ENCODE measurements at places on chromosomes 1 and 21. TPM values are rescaled to one million over a fixed set of nuclear protein-coding genes. Genes with fewer than 3 reads are reported as not detected.

The CD53 gene
- 55.6 TPM for total RNA-seq

The MROH9 gene
- total RNA-seq = not detected

- H3K36me3 ChIP-seq = no peaks in the 10 kb centered on the region
- H3K27ac ChIP-seq = no peak overlapping the region
- no peak for DNase-seq
- H3K4me1 ChIP-seq = peaks cover 29% of the 10 kb centered on the region
- H3K27me3 ChIP-seq = no peaks in the 10 kb centered on the region
- peak overlapping the region; percentile 56 for H3K4me3 ChIP-seq
These were observed 34.8 kb downstream of the KCNQ4 start for GRCh38 chr1:40818264-40818961.

DNA sequence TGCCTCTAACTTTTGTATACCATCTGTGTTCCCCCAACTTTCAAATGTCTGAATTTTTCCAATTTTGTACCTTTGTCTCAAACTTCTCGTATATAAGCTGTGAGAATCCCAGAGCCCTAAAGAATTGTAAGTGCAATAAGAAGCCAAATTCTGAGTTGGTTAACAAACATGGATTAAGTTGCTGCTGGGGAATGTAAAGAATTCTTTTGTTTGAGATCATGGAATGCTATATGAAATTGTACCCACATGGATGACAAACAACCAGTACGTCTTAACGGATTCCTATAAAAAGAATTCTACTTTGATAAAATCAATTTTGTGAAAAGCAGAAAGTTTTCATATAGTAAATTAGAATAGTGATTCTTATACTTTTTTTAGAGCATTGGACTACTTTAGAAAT is 72.4 kb upstream of the CYP2J2 start:
- H3K36me3 ChIP-seq = no peaks in the 10 kb centered on the region
- peaks cover 60% of the 10 kb centered on the region for H3K4me1 ChIP-seq
- H3K27me3 ChIP-seq = no peaks in the 10 kb centered on the region
- no peak for DNase-seq
- H3K4me3 ChIP-seq = no peak overlapping the region

- no peak for DNase-seq
- H3K4me1 ChIP-seq = no peaks in the 10 kb centered on the region
- H3K27me3 ChIP-seq = no peaks in the 10 kb centered on the region
- H3K36me3 ChIP-seq = no peaks in the 10 kb centered on the region
- no peak overlapping the region for H3K4me3 ChIP-seq
These were observed 9.7 kb downstream of the LPAR3 start for GRCh38 chr1:84883286-84883685.

The TNFAIP8L2 gene
- total RNA-seq = 3.9 TPM

The CTSE gene
- total RNA-seq = not detected

The CERS2 gene
- total RNA-seq = 102 TPM

- no peak for DNase-seq
- H3K27ac ChIP-seq = peak overlapping the region; percentile 36
These were observed 8.7 kb downstream of the CAPZB start for GRCh38 chr1:19476450-19477190.

The DTL gene
- total RNA-seq = 0.21 TPM

The TNFRSF8 gene
- total RNA-seq = 0.49 TPM

GRCh38 chr1:17120962-17121837 is 1.9 kb upstream of the PADI2 start:
- no peak for DNase-seq
- H3K27me3 ChIP-seq = peaks cover 5% of the 10 kb centered on the region

GRCh38 chr21:44425307-44425894 is 29.9 kb upstream of the LRRC3 start:
- H3K27ac ChIP-seq = no peak overlapping the region
- H3K4me1 ChIP-seq = no peaks in the 10 kb centered on the region
- H3K36me3 ChIP-seq = no peaks in the 10 kb centered on the region
- DNase-seq = no peak
- no peaks in the 10 kb centered on the region for H3K27me3 ChIP-seq

DNA sequence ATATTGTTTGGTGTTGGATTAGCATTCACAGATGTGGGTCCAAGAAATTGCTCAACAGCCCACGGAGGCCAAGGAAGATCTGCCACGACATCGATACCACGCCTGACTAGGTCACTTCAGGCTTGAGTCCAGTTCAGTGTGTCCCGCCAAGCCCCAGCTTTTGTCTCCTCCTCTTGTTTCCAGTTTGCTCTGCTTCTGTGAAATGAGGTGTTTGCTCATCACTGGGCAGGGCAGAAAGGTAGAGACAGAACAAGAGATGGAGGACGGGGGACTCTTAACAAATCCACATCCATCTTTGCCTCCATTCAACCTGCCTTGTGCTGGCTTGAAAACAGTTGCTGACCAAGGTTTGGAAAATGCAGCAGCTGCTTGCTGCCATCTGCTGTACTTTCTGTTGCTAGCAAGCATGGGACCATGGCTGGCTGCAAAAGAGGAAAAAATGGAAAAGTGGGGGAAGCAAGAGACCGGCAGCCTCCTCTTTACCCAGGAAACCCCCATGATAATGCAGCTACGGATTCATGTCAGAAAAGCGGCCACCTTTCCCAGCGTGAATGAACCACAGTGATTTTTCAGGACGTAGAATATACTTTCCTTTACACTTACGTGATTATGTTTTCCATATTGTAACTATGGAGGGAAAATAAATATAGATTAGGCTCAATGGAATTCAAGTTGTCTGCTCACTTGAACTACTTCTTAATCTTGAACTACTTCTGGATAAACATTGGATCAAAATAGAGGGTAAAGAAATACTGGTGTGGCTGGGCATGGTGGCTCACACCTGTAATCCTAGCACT is 80.2 kb upstream of the GREM2 start:
- no peak for DNase-seq
- no peaks in the 10 kb centered on the region for H3K4me1 ChIP-seq
- no peaks in the 10 kb centered on the region for H3K36me3 ChIP-seq
- H3K27ac ChIP-seq = no peak overlapping the region
- no peak overlapping the region for H3K4me3 ChIP-seq

The PODN gene
- 119 TPM for total RNA-seq

- H3K4me1 ChIP-seq = no peaks in the 10 kb centered on the region
- H3K27ac ChIP-seq = no peak overlapping the region
- DNase-seq = no peak
These were observed 106.0 kb downstream of the ADAMTS1 start for GRCh38 chr21:26739189-26739588.

DNA sequence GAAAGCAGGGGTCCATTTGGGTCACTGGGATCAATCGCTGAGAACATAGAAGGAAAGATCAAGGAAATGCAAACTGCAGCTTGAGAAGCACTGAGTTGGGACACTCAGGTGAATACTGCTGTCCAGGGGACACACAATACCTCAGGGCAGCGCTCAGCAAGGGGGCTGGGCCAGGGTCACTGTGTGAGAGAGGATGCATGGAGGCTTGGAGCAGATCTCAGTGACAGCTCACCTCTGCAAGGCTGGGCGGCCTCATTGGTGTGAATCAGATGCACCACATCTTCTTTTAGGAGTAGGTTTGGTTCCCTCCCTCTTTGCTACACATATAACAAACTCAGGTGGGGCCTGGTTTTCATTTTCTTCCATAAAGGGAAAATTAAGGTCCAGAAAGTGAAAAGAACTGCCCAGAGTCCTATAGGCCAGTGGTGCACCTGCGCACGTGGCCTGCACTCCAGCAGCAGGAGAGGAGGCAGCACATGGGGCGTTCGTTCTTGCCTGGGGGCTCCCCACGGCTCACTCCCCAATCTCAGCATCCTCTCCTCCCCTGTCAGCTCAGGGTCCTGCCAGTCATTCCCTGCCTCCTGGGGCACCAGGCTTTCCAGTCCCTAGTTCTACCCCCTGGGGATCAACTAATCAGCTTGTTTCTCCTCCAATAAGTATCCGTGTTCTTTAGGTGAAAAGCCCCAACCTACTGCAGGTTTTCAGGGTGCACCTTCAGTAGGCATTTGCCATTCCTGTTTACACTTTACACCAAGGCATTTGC is 1.5 kb downstream of the A3GALT2 start:
- no peak overlapping the region for H3K4me3 ChIP-seq
- H3K4me1 ChIP-seq = no peaks in the 10 kb centered on the region
- no peak overlapping the region for H3K27ac ChIP-seq
- no peak for DNase-seq

The HNRNPU gene
- 519 TPM for total RNA-seq

- H3K4me1 ChIP-seq = peaks cover 3% of the 10 kb centered on the region
- no peaks in the 10 kb centered on the region for H3K36me3 ChIP-seq
- H3K4me3 ChIP-seq = no peak overlapping the region
- DNase-seq = no peak
These were observed 55.5 kb upstream of the TRIM67 start for GRCh38 chr1:231106347-231106746.

GRCh38 chr1:95506736-95507414 is 272.9 kb downstream of the RWDD3 start:
- no peaks in the 10 kb centered on the region for H3K36me3 ChIP-seq
- no peaks in the 10 kb centered on the region for H3K4me1 ChIP-seq
- H3K27me3 ChIP-seq = no peaks in the 10 kb centered on the region
- no peak overlapping the region for H3K27ac ChIP-seq

- DNase-seq = no peak
- H3K27ac ChIP-seq = no peak overlapping the region
- H3K27me3 ChIP-seq = no peaks in the 10 kb centered on the region
- no peaks in the 10 kb centered on the region for H3K36me3 ChIP-seq
These were observed 93.8 kb upstream of the GALNT2 start for GRCh38 chr1:229973297-229973612.

The TDRD5 gene
- total RNA-seq = 0.14 TPM

- no peak for DNase-seq
- no peak overlapping the region for H3K4me3 ChIP-seq
- no peaks in the 10 kb centered on the region for H3K4me1 ChIP-seq
- H3K27ac ChIP-seq = no peak overlapping the region
- H3K27me3 ChIP-seq = no peaks in the 10 kb centered on the region
These were observed 54.7 kb downstream of the RIPK4 start for GRCh38 chr21:41712201-41712600.

- H3K4me3 ChIP-seq = no peak overlapping the region
- H3K27ac ChIP-seq = no peak overlapping the region
- DNase-seq = no peak
- no peaks in the 10 kb centered on the region for H3K27me3 ChIP-seq
- peaks cover 2% of the 10 kb centered on the region for H3K36me3 ChIP-seq
- H3K4me1 ChIP-seq = no peaks in the 10 kb centered on the region
These were observed 35.5 kb downstream of the COA6 start for GRCh38 chr1:234408757-234409156.

DNA sequence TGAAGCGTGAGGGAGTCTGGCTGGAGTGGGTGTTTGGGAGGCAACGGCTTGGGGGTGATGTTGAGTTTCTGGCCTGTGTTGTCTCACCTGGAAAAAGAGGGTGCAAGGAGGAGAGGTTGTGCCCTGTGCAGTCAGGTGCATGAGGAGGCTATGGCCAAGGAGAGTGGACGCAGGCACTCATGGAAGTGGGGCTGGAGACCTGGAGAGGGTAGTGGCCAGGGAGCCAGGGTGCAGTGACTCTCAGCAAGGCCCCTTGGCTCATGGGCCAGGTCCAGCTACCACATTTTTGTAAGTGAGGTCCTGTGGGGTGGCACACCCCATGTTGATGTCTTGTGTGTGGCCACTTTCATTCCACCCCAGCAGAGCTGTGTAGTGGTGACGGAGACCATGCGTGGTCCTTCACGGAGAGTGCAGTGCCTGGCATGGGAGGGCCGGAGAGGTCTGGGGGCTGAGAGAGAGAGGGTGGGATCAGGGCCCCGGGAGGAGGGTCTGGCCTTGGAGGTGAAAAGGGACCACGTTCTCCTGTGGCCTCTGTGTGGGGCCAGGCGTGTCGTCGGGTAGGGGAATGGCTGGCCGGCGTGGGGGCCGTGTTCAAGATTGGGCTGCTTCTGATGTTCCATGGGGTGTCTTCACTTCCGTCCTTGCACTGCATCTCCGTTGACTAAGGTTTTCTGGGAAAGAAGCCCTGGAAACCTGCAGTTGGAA is 6.1 kb downstream of the SNAP47 start:
- H3K27me3 ChIP-seq = no peaks in the 10 kb centered on the region
- H3K27ac ChIP-seq = no peak overlapping the region
- no peak overlapping the region for H3K4me3 ChIP-seq
- DNase-seq = no peak

The CASZ1 gene
- 27.9 TPM for total RNA-seq

DNA sequence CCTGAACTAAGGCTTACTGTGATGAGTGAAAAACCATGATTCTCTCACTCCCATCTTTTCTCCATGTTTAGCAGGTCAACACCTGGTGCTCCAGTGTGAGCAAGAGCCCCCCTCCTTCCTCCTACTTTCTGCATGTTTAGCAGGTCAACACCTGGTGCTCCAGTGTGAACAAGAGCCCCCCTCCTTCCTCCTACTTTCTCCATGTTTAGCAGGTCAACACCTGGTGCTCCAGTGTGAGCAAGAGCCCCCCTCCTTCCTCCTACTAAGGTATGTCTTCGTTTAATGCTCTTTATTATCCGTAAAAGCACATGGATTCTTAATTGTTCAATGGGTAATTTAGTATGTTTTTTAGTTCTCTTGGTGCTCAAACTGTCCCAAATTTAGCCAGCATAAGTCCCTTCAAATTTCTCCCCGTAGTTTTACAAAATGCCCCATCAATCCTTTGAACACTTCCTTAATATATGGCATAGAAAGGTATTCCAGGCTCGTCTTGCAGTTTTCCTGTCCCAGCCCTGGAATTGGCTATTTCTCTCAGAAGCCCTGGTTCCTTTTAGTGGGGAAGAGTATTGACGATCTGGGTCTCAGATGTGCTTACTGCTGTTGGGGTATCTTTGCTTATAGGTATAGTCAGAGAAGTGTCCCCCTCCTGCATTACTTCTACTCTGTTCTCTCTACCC is 760.8 kb upstream of the TPTE start:
- H3K27ac ChIP-seq = no peak overlapping the region
- H3K4me1 ChIP-seq = no peaks in the 10 kb centered on the region
- DNase-seq = no peak
- H3K4me3 ChIP-seq = no peak overlapping the region
- H3K36me3 ChIP-seq = no peaks in the 10 kb centered on the region

DNA sequence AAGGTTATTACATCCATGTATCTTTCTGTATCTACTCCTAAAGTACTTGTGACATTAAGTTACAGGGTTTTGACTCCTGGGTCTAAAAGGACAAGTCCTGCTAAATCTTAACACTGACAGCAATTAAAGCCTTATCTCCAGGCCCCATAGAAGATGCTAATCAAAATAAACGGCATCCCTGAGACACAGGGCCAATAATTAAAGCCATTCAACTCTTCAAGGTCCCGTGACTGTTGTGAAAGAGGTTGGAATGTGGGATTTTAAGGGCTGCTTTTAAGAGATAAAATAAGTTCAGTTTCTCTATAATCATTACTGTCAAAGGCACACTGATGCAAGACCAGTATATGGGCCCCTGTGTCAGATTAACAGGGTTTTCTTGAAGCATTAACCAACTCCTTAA is 8.3 kb downstream of the DNAI4 start:
- no peaks in the 10 kb centered on the region for H3K27me3 ChIP-seq
- H3K4me1 ChIP-seq = peaks cover 2% of the 10 kb centered on the region
- no peak for DNase-seq
